ENCODE measurements at places on chromosomes 5 and 9.

GRCh38 chr9:123893831-123894460 is 36.0 kb downstream of the DENND1A start:
- DNase-seq: no peak

- no peak for DNase-seq
These were observed 562.4 kb downstream of the EBF1 start for GRCh38 chr5:158537366-158537765.

DNA sequence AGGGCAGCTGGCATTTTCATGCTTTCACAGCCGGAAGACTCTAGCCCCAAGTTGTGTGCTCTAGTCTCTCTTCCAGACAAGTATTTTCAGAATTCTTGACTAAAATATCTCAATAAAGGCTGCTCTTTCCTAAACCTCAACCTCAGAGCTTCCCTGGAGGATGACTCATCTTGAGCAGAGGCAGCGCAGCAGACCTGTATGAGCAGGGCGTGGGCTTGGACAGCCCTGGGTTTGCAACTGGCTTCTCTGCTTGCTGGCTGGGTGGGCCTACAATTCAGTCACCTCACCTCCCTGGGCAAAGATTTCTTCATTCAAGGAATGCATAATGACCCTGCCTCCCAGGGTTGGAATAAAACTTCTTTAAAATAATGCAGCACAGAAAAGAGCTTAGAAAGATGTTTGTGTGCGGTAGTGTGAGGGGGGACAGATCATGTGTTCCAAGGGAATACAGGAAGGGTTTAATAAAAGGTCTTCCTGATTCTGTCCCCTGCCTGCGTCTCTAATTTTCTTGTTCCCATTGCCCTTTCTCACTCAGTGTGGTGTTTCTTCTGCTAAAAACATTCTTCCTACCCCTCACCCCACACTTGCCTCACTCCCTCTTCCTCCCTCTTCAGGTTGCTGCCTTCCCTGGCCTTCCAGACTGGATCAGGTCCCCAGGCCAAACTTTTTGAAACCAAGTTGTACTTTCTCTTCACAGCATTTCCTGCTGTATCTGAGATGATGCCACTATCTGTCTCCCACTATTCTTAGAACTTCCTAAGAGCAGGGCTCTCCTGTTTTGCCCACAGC is 39.4 kb upstream of the MAP1B start:
- no peak for DNase-seq

DNA sequence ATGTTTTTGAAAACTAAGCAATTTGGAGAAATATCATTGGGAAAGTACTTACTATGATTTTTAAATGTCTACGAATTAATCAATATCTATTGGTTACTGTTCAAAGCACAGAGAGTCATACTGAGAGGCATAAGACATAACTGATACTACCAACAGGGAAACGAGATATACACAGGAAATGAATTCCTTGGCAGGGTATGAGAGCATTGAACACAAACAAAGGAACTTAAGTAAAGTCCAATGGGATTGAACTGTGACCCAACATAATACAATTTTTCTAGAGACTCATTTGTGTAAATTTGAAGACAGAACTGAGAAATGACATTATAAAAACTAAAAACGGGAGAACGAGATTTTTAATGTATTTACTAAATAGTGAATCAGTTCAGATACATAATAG is 1.3 kb upstream of the ITGA1 start:
- no peak for DNase-seq

- no peak for DNase-seq
These were observed 335.8 kb downstream of the IRX2 start for GRCh38 chr5:2415678-2416077.

Measured in right atrium auricular region (tissue), 2 donors.